Parietal lobe (tissue), 2 donors: ENCODE measurements at places on chromosomes 12 and 14. TPM values are rescaled to one million over a fixed set of nuclear protein-coding genes. Genes with fewer than 3 reads are reported as not detected.

Gene KRT3
- total RNA-seq = not detected

Gene VASH1
- 103 TPM for total RNA-seq

Gene NID2
- total RNA-seq = 6.9 TPM

Gene CBX5
- total RNA-seq = 141 TPM

Gene CLEC2B
- total RNA-seq = 0.63 TPM

Gene CCDC177
- 8.8 TPM for total RNA-seq

Gene NKX2-1
- total RNA-seq = 1.6 TPM

Gene OR6C2
- total RNA-seq = not detected

Gene GDF3
- total RNA-seq = not detected

Gene ST8SIA1
- total RNA-seq = 44.1 TPM

Gene KRT71
- total RNA-seq = not detected

Gene OR4N5
- not detected for total RNA-seq
